ENCODE measurements at places on chromosomes 6 and 20. TPM values are rescaled to one million over a fixed set of nuclear protein-coding genes. Genes with fewer than 3 reads are reported as not detected.
A peak's percentile ranks its signal among the peaks of the same experiment; 100 is the strongest.

Gene IL17A
- not detected for total RNA-seq

Gene DEFB110
- total RNA-seq = not detected

Gene CTCFL
- total RNA-seq = not detected

Gene PDE10A
- 12.4 TPM for total RNA-seq

Gene PEDS1
- 24.0 TPM for total RNA-seq

GRCh38 chr6:148218542-148219258, 123.9 kb upstream of the SASH1 start:
- no peak for DNase-seq

DNA sequence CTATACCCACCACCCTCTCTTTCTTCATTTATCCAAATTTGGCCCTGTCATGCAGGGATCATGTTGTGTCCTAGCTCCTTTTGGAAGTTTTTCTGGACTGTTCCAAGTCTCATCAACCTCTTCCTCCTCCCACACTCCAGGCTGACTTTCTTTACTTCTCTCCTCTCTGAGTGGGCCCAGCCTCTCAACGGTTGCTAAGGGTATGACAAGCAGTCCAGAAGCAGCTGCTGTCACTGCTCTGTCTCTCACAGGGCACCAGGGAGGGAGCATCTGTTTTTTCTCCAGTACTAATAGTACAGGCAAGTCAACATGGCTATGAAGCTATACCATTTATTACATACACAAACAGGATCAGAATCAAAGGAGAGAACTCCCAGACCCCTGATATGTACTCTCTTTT, 8.2 kb downstream of the NT5DC1 start:
- no peak for DNase-seq

DNA sequence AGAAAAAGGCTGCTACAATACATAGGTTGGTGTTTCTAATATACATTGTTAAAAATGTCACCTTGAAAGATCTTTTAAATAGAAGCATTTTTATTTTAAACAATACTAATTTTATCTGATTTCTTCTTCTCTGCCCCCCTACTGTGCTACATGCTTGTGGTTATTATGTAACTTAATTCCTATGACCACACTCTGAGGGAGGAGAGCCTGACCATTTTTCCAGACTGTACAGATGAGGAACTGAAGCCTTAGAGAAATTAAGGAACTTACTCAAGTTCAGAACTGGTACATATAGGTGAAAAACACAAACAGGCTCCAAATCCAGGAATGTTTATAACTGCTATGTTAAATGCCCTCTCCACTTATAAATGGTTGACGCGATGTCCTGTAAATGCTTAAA, 43.4 kb upstream of the ARHGAP18 start:
- peak; percentile 70 for DNase-seq

- DNase-seq = no peak
Measured at GRCh38 chr20:44851545-44851944, 34.0 kb upstream of the YWHAB start.

- DNase-seq = no peak
Measured at GRCh38 chr20:4071178-4071693, 55.9 kb upstream of the RNF24 start.

- no peak for DNase-seq
Measured at GRCh38 chr6:62013719-62014118, 272.3 kb downstream of the KHDRBS2 start.

DNA sequence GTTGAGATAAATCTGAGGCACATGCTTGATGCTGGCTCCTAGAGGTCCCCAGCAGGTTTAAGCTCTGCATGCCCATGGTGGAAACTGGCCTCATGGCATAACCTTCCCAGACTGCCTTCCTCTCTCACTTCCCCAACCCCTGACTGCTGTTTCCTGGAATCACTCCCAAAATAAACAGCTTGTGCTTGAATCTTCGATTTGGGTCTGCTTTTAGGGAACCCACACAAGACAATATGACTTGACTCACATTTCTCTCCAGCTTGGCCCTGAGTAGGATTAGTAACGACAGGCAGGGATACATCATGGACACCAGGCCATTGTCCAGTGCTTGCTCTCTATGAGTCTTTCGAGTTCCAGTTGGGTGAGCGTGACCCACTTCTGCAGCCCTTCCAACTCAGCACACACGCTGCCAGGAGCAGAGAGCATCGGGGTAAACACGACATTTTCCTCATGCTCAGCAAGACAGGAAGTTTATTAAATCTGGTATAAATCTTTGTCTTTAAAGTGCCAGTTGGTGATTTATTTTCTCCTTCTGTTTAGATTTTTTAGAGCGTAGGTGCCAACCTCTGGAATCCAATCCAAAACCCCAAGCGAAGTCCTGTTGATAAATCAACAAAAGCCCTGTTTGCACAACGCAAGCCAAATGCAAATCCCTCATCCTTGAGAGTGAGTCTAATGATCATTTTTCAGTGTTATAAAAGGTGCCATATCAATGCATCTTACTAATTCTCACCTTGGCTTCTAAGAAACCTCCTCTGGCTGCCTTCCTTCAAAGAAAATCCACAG, 135.0 kb downstream of the FOXA2 start:
- no peak for DNase-seq

- DNase-seq = no peak
Measured at GRCh38 chr6:56992036-56992435, 37.1 kb downstream of the BEND6 start.

- no peak for DNase-seq
Measured at GRCh38 chr6:20481281-20481680, 53.0 kb upstream of the CDKAL1 start.

DNA sequence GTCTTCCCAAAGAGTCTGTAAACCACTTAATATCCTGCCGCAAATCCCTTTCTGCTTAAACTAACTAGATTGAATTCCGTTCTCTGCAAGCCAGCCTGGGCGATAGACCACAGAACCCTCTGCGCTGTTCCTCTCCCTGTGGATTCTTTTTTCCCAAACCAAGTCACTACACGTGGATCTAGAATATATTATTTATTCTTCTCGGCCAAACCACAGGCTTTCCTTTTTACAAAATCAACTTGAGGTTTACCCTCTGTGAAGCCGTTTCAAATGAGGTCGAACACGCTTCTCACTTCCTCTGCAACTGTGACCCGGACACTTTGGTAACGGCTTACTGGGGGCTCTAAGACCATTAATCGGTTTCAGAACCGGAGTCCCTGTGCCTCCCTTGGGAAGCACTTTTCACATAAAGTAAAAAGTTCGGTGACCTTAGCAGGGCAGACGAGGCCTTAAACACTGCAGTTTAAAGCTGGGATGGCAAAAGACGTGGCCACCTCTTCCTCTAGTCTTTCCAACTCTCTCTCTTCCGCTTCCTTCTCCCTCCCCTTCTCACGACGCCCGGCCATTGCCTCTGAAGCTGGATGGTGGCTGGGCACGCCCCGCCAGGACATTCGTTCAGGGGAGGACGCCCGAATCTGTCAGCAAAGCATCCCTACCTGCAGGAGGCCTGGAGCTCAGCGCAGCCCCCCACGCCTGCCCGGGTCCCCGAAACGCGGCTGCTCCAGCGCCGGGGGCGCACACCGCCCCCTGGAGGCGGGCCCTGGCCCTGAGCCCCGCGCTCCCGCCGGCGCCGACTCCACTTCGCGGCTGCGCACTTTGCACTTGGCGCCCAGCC, 55.0 kb upstream of the FOXC1 start:
- peak; percentile 32 for DNase-seq

- DNase-seq = no peak
Measured at GRCh38 chr20:63425846-63426485, 46.5 kb downstream of the KCNQ2 start.
